ENCODE measurements at places on chromosomes 3 and 15.

DNA sequence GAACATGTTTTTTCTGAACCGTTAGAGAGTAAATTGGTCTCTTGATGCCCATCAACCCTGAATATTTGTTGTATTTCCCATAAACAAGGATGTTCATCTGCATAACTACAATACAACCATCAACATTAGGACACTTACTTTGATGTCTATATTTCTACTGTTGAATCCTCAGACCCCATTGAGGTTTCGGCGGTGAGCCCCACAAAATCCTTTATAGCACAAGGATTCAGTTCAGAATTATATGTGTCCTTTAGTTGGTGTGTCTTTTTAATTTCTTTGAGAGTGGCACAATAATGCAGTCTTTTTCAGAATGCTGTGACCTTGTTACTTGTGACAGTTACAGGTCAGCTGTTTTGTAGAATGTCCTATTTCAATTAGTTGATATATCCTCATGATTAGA is 158.0 kb downstream of the FNDC3B start:
- DNase-seq: no peak

GRCh38 chr15:64425221-64425620 is 35.2 kb upstream of the ZNF609 start:
- DNase-seq: no peak

DNA sequence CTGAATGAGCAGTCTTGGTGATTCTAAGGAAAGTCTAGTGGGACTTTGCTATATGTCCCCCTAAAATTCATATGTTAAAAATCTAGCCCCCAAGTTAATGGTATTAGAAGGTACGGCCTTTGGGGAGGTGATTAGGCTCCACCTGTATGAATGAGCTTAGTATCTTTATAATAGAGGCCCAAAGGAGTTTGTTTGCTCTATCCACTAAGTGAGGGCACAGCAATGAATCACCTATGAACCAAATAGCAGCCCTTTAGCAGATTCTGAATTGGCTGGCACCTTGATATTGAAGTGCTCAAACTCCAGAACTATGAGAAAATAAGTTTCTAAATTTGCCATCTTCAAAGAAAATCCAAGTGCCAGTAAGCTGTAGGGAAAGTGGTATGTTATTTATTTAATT is 187.9 kb downstream of the SUCNR1 start:
- DNase-seq: no peak

DNA sequence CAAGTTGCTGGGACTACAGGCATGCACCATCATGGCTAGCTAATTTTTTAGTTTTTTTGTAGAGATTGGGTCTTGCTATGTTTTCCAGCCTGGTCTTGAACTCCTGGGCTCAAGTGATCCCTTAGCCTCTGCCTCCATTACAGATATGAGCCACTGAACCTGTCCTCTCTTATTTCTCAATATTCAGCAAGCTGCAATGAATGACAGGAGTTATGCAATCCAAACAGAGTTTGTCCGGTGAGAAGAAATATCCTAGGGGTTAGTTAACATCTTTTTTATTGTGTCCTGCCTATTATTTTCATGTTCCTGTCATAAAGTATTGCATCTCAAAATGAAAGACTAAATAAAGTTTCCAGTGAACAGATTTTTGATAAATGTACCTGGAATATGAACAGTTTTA is 1161.4 kb downstream of the OTOL1 start:
- DNase-seq: no peak

GRCh38 chr3:180116203-180116602 is 79.5 kb upstream of the PEX5L start:
- DNase-seq: no peak

GRCh38 chr3:97646932-97647331 is 117.6 kb upstream of the ARL6 start:
- DNase-seq: no peak

DNA sequence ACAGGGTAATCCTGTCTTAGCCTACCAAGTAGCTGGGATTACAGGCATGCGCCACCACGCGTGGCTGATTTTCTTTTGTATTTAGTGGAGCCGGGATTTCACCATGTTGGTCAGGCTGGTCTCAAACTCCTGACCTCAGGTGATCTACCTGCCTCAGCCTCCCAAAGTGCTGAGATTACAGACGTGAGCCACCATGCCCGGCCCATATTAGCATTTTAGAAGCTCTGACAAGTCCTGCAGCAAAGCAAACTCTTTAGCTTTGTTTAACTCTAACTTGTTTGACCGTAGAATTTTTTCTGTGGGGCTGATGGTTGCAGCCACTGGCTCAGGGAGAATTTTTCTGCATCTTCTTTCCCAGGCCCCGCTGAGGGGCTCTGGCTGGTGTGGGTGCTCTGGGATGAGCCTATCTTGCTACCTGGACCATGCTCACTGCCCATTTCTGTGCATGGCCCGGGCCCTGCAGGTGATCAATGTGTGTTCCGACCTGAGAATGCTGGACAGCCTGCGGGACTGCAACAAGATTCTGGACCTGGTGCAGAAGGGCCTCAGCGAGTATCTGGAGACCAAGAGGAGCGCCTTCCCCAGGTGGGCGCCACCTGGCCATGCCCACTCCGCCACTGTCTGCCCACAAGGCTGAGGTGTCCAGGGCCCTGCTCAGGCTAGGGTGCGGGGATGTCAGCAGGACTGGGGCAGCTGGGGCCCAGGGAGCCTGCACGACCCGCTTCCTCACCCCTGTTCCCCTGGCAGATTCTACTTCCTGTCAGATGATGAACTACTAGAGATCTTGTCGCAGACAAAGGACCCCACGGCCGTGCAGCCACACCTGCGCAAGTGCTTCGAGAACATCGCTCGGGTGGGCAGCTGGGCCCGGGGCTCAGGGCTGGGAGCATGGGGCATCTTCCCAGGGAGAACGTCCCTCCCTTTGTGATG is 41.3 kb downstream of the DNAH1 start:
- DNase-seq: no peak

DNA sequence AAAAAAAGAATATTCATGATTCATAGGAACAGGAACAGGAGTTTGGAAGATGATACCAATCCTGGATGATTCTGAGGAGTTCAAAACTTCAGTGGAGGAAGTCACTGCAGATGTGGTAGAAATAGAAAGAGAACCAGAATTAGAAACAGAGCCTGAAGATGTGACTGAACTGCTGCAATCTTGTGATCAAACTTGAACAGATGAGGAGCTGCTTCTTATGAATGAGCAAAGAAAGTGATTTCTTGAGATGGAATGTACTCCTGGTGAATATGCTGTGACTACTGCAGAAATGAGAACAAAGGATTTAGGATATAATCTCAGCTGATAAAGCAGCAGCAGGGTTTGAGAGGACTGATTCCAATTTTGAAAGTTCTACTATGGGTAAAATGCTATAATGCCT is 72.7 kb downstream of the GSK3B start:
- no peak for DNase-seq

- DNase-seq: peak; percentile 59
Measured at GRCh38 chr3:178385280-178385952, 150.8 kb upstream of the KCNMB2 start.

DNA sequence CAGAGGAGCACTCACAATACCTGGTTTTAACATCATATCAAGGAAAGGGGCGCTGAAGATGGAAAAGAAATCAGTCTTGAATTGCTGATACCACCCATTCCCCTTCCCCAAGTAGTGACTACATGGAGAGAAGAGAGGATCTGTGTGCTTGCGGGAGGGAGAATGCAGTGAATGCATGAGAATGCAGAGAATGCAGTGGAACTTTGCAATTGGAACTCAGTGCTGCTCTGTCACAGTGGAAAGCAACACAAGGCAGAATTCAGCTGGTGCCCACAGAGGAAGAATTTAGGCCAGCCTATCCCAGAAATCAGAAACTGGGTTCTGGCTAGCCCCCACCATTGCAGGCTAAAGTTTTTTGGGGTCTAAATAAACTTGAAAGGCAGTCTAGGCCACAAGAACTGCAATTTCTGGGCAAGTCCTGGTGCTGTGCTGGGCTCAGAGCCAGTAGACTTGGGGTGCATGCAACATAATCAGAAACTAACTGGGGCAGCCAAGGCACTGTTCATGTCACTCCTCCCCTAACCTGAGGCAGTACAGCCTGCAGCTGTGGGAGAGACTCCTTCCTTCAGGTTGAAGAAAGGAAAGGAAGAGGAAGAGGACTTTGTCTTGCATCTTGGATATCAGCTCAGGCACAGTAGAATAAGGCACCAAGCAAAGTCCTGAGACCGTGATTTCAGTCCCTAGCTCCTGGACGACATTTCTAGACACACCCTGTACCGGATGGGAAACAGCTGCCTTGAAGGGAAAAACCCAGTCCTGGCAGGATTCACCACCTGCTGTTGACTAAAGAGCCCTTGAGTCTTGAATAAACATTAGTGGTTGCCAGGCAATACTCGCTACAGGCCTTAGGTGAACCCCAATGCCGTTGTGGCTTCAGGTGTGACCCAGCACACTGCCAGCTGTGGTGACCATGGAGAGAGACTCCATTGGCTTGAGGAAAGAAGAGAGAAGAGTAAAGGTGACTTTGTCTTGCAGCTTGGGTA is 329.3 kb downstream of the TBL1XR1 start:
- peak; percentile 6 for DNase-seq

DNA sequence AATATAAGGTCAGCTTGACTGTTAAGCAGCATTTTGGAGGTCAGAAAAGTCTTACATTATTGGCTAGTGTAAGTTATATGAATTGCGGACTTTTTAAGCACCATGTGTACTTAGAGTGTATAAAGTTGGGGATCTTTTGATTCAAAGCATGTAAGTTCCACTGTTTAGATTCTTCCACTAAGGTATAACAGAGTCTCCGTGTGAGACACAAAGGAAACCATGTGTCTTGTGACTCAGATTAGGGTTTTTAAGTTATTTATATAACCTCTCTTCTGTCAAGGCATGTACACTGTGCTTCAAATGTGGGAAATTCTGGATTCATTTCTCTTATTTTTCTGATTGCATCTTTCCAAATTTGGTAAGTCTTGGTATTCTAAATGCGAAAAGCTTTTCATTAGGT is 143.5 kb upstream of the SOX2 start:
- no peak for DNase-seq

DNA sequence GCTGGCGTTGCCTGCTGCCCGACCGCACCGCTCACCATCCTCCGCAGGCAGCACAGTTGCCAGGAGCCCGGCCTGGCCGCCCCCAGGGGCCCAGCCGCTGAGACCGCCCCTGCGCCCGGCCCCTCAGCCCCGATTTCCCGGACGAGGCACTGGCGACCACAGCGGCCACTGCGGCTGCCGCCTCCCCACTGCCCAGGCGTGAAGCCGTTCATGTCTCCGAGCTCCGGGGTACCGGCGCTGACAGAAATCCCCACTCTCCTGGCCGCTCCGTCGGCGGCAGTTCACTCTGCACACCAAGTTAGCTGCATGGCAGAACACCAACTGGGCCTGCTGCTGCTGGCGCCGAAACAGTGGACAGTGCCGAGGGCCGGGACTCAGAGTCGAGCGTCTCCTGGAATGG is 8.5 kb downstream of the SELENOT start:
- no peak for DNase-seq

- DNase-seq: no peak
Measured at GRCh38 chr3:138945709-138946662, 951 bp downstream of the FOXL2 start.

DNA sequence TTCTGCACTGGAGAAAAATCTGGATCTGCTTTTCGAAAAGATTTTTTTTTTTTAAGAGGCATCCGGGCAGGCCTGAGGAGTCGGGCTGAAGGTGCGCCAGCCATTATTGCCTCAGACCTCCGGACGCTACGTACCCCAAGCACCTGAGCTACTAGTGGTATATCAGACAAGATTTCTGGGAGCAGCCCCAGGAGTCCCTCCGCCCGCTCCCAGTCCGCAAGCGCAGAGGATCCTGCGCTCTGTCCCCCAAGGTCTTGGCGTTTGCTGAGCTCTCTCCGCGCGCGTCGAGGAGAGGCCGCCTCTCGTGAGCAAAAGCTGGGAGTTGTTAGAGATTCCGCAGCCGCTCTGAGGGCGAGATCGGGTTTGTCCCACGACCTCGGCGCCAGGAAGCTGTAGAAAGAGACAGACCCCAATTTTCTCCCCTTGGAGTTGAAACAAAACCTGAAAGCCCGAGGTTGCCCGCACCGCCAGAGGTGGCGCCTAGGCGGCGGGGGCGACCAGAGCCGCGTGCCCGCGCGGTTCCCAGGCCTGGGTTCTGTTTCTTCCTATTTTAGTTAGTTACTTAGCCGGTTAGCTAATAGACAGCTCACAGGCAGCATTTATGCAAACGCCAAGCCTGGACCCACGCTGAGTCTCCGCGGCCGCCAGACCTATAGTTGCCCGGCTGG is 72.5 kb upstream of the POLG start:
- DNase-seq: no peak

DNA sequence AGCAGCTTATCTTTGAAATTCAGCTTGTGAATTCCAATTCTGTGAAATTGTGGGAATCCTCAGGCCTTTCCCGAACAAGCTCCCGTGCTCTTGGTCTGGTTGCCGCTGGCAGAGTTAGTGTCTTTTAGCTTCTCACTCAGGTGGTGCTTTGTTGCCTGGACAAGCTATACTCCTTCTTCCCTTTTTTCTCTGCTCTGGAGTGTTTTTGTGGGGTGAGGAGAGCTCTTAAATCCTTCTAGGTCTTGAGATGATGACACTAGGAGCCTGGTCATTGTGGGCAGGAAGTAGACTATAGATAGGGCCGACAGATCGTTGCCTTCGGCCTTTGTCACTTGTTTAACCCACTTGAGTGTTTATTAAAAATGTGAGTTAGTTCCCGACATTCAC is 93.8 kb downstream of the SLCO3A1 start:
- no peak for DNase-seq

DNA sequence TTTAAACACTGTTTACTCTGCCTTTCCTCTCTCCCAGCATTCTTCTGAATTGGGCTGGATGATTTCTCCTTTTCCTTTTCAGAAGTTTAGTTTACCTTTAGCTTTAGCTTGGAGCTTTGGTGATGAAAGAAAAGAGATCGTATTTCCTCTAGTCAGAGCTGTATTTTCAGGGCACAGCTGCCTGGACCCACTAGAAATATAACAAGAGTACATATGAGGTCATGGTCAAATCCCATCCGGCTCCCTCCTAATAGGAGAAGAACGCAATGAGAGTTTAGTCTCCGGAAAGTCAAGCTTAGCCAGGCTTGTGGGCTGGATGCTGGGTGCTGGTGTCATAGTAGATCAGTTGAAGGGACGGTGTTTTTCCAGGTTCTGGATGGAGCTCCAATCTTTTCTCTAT is 177.1 kb upstream of the PFN2 start:
- peak; percentile 85 for DNase-seq

GRCh38 chr15:79370716-79371115 is 59.8 kb downstream of the TMED3 start:
- DNase-seq: peak; percentile 85

DNA sequence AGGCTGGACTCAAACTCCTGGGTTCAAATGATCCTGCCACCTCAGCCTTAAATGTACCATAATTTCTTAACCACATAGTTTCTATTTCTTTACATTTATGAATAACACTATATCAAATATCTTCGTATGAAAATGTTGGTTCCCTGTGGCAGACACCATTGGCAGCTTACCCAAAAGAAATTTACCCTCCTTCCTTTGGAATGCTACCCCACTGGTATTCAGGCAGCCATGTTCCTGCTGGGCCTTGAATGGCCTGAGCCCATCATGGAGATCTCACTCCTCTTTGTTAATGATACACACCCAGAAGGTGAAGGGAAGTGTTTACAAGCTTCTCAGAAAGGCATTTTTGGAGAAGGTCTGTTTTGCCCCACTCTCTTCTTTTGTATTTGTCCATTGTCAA is 94.3 kb upstream of the RNF7 start:
- no peak for DNase-seq

- DNase-seq: peak; percentile 56
Measured at GRCh38 chr15:98085003-98085639, 124.6 kb downstream of the ARRDC4 start.

- no peak for DNase-seq
Measured at GRCh38 chr15:83911345-83911744, 257.4 kb downstream of the ADAMTSL3 start.
